ENCODE measurements at places on chromosomes 4 and X.
A peak's percentile ranks its signal among the peaks of the same experiment; 100 is the strongest.

GRCh38 chr4:74338792-74339333 is 26.1 kb upstream of the EREG start:
- DNase-seq, result no peak

GRCh38 chr4:76624241-76624681 is 189.2 kb downstream of the SHROOM3 start:
- DNase-seq, result no peak

DNA sequence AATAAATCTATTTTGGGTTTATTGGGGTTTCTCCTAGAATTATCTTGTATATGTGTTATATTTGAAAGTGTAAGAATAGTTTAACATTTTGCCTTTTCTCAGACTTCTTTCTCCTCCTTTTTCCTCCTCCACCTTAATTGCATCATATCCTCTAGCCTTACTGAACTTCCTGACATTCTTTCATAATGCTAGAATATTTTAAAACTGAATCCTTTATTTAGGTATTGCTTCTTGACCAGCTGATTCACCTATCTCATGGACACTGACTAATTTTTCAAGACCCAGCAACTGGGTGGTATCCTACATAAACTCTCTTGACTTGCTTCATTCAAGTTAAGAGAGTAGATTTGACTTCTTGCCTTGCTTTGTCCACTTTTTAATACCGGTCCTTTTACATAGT is 1508.9 kb downstream of the STIM2 start:
- no peak for DNase-seq

DNA sequence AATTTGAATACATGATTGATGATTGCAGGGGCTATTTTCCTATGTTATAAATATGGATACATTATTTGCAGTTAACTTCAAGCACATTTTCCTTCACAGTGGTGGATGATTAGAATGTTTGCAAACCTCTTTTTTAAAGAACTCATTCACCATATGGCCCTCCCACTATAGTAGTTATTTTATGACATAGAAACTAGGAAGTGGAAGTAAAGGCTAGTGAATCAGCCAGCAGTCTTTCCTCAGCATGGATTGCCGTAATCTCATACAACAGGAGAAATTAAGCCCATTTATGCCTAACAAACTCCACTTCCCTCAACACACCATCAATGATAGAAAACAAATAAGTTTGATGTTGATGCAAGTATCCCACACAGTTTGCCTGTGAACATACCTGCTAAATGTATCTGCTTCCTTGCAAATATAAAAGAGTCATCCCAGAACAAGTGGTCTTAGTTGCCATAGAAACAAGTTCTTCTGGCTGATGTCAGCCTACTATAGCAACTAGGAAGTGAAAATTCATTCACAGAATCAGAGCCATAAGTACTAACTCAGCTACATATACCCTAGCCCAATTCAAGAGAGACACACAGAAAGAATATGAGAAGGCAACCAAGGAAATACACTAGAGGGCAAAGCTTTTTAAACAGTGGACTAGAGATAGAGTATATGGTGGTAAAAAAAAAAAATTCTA is 100.9 kb upstream of the RADX start:
- DNase-seq, result no peak

DNA sequence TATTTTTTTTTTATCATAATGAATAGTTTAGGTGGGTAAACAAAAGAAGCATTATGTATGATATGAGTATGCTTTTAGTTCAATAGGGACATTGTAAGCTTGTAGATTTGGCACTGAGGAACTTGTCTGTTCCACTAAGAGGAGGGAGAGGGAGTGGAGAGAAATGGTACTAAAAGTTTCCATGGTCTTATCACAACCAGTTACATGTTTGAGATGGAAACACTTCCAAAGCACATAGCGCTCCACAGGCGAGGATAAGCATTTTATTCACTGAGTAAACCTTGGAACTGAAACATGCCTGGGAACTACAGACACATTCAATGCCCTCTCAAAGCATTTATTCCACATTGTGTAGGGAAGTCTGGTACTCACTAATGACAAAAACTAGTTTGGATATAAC is 15.5 kb downstream of the MYOZ2 start:
- no peak for DNase-seq

DNA sequence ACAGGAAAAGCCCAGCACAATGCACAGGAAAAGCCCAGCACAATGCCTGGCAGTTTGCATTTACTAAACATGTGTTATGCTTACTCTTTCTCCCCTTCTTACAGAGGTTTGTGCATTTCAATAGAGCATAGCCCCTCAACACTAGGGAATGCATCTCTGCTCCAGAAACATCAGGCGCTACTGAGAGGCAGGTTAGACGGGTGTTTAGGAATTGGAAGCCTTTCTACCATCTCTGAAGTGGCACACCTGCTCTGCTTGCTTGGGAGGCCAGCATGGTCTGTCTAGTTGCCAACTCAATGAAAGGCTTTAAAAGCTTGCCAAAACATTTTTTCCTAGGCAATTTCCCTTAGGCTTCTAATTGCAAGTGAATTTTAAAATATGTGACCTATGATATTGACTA is 55.7 kb downstream of the GRID2 start:
- no peak for DNase-seq

DNA sequence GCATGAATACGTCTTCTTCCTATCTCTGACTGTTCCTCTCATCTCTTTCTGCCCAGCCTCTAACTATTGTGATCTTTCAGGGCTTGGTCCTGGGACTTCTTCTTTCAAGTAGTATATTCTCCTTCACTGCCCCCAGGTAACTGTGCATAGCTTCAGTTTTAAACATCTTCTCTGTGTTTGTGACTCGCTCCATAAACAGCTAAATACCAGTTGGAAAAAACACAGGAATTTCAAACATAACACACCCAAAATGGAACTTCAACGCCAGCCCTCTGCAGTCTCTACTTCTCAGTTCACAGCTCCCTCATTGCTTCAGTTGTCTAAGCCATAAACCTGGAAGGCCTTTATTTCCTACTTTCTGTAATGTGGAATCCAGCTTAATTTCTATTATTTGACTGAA is 16.6 kb downstream of the TRIML2 start:
- no peak for DNase-seq

DNA sequence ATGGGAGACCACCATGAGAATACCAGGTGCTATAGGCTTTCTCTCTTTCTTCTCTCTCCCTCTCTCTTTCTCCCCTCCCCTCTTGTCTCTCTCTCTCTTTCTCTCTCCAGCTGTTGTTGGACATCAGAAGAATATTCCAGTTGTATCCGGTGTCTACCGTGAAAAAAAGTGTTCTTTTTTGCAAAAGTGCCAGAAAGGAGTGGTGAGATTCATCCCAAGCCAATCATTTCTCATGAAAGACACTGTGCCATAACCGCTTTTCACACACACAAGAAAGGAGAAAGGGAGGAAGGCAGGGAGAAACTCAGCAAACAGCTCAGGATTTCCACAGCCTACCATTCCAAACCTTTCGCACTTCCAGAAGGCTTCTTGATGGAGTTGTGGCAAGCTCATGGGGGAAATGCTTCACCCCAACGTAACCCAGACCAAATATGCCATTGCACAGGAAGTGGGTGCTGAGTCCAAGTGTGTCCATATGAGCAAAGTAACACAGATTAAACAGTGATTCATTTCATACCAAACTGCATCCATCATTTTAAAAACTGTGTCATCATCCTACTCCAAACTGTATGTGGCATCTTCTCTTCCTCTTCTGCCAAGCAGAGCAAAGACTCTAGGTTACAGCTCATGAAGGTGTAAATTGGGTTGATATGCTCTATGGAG is 224.0 kb downstream of the APBB2 start:
- DNase-seq, result no peak

- DNase-seq, result no peak
These were observed 196.7 kb downstream of the MID1 start for GRCh38 chrX:10423716-10424115.

- DNase-seq, result no peak
These were observed 637 bp downstream of the MAMLD1 start for GRCh38 chrX:150363561-150364346.

DNA sequence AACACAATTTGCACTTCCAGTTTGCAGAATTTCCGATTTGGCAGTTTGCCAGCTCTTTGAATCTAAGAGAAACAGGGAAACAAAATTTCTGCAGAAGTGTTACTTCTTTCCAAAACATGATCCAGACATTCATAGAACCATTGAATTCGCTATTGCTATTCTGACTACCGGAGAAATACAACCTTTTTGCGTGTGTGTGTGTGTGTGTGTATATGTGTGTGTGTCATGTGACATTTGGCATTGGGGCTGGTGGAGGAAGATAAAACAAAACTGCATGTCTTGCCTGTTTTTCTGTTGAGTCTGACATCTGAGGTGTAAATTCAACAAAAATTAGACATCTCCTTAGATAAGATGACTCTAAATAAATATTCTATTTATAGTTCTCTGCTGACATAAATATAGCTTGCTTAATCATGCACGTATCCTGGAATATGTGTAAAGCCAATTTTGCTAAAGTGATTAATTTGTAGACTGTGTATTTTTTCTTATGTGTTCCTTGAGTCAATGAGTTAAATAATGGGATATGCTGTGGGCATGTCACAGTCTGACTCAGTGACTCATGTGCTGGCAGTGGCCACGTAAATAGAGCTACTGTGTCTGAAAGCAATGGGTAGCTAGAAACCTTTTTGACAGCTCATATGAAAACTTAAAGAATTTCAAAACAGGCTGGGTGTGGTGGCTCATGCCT is 98.9 kb downstream of the HPGD start:
- DNase-seq, result no peak

- DNase-seq, result no peak
These were observed 15.2 kb upstream of the TMEM165 start for GRCh38 chr4:55380576-55380975.

DNA sequence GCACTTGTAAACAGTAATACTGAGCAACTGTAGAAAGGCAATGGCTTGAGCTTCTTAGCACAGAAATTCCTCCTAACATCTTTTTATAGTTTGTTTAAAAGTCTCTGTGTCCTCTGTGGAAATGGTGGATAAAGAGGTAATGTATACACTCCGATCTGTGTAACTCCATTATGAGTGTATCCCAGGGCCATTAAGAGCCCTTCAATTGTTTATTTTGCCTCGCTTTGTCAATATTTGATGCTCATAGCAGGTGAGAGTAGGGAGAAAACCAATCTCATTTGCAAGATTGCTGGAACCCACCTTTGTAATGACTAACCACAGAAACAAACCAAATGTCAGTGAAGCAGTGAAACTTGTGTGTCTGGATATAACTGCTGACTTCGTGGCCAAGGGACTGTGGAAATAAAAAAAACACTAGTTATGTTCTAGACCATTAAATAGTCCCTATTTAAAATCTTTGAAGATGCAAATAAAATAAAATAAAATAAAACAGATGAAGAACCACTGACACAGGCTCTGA is 598.2 kb upstream of the BOD1L1 start:
- DNase-seq, result no peak

- no peak for DNase-seq
These were observed 63.7 kb downstream of the ADAMTS3 start for GRCh38 chr4:72505314-72505744.

DNA sequence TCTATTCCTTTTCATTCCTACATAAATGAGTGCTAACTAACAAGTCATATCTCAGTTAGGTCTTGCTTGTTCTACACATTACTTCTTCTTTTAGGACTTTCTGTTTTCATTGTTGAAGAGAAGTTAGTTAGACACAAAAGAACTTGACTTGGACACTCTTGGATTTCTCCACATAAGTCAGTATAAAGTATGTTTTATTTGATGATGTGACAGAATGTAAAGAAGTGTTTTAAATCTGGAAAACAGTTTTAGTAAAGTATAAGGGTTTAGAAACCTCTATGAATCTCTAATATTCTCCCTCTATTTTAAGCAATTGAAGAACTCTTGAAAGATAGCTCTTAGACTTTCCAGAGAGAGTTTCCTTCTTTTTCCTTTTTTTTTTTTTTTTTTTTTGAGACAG is 38.6 kb upstream of the TMEM33 start:
- no peak for DNase-seq

DNA sequence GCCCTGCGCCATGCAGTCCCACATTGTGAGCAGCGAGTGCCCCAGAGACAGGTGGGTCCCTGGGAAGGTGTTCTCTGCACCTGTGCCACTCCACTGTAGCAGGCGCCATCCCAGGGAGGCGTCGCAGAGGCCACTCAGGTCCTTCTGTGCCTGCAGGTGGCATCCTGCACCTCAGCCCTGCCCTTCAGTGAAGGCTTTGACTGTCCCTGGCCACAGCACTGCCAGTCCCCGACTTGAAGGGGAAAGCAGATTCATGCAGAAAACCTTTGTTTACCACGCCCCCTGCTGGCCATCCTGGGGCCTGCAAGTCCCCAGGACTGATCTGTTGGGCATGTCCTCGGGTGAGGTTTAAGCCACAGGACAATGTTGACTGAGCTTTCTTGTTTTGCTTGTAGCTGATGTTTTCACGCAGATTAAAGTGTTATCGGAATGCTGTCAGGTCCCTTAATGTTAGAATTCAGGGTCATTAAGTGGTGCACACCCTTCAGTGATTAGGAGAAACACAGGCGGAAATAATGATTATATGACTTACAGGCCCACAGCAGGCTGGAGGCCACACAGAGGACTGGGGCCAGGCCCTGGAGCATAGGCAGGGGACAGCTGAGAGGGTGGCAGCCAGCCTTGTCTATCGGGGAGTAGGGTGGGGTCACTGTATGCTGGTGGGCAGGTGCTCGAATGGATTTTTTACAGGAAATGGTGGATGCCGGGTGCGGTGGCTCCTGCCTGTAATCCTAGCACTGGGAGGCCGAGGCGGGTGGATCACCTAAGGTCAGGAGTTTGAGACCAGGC is 5.0 kb downstream of the TACC3 start:
- peak; percentile 82 for DNase-seq

GRCh38 chr4:10272511-10272910 is 155.9 kb upstream of the WDR1 start:
- no peak for DNase-seq

- no peak for DNase-seq
These were observed 24.2 kb upstream of the GDPD2 start for GRCh38 chrX:70398899-70399298.

DNA sequence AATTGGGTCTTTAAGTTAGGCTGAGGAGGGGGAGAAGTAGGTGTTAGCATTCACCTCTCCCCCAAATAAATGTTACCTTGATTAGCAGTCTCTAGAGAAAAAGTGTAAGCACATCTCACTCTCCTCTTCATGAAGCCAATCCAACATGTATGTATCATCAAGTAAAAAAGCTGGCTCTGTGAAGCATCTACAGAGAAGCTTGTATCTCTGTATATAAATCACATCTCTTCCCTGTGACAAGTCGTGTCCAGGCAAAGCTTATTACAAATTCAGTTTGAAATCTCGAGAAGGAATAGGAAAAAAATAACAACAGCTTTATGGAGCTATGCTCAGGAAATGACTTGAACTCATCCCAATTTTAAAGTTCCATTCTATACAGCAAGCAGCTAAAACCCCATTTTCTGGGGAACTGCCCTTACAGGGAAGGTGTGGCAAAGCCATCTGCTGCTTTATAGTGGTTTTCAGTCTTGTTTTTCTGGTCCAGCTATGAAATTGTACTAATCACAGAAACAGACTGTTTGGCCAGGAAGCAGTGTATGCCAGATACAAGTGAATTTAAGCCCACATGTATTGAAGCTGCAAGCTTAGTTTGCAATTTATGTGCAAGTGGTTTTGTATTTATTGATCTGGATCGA is 313.3 kb upstream of the NOCT start:
- DNase-seq, result no peak

GRCh38 chr4:111923786-111924185 is 221.5 kb upstream of the FAM241A start:
- DNase-seq, result no peak
